Type B pancreatic cell (in vitro differentiated cells): ENCODE measurements at places on chromosomes 12 and 14.

DNA sequence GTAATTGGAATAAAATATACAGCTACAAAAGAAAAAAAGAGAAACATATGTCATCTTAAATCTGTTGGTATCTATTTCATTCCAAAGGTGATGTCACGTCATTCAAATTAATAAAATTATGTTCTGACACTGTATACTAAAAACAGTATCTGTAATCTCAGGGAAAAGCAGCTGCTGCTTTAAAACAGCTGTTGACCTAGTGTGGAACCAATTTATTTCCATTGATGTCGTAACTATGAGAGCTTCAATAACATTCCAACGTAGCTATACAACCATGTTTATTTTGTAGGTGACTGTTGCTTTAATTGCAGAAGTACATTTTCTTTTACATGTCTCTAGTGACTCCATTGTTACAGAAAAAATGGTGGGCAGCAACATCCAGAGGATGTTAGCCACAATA lies 571.7 kb downstream of the RPS29 start:
- no peak for DNase-seq

- no peak for DNase-seq
Observed at GRCh38 chr12:25585021-25585523, 32.0 kb upstream of the LMNTD1 start.

- no peak for DNase-seq
Observed at GRCh38 chr12:11622876-11623281, 26.6 kb upstream of the ETV6 start.

DNA sequence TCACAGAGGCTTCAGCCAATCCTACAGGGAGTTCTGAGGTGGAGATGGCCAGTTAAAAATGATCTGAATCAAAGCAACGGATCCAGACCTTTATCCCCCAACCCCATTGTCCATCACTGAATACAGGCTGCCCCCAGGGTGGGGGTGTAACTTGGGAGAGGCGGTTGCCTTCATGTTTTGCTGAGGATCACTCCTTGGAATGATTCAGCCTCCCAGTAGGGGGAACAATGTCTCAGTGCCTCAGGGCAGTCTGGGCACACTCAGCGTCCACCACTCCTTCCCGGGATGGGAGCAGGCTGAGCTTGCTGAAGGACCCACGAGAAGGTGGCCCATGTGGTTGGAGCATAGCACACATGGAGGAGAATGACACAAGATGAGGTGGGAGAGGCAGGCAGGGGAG lies 60.2 kb downstream of the RFX4 start:
- no peak for DNase-seq

GRCh38 chr12:49972129-49972528 lies 618 bp upstream of the AQP6 start:
- no peak for DNase-seq

DNA sequence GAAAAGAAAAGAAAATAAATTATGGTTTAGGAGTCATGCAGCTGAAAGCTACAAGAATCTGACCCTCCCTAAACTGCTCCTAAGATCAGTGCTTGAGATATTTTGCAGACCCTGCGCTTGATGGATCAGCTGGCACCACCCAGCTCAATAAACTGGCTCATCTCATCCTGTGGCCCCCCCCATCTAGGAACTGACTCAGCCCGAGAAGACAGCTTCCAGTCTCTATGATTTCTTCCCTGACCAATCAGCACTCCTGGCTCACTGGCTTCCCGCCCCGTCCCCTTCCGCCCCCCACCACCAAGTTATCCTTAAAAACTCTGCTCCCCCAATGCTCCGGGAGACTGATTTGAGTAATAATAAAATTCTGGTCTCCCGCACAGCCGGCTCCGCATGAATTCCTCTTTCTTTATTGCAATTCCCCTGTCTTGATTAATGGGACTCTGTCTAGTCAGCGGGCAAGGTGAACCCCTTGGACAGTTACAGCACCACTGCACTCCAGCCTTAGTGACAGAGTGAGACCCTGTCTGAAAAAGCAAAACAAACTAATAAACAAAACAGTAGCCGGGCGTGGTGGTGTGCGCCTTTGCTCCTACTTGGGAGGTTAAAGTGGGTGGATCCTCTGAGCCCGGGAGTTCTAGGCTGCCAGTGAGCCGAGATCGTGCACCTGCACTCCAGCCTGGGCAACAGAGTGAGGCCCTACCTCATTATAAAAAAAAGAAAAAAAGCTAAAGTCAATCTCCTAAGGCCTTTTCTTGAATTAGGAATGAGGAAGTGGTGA lies 24.5 kb upstream of the SPTLC2 start:
- no peak for DNase-seq

- DNase-seq: no peak
Observed at GRCh38 chr12:2337031-2338010, 284.5 kb downstream of the CACNA1C start.

- no peak for DNase-seq
Observed at GRCh38 chr14:71271166-71271945, 364.1 kb downstream of the PCNX1 start.

DNA sequence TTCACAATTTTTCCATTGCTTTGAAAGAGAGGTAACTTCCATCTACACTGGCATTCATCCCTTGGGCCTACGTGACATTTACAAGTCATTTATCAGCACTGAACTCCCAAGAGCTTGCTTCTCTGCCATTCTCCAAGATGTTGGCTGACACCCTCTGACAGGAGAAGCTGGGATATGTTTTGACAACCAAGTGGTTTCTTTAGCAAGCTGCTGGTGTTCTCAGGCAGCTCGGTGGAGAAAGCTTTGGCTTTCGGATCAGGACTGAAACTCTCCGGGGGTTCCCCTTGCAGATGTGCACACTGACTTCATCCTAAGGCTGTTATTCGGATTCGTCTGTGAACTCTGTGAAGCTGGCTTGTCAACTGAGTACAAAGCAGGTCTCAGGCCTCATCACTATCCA lies 15.7 kb downstream of the KCNA5 start:
- no peak for DNase-seq

DNA sequence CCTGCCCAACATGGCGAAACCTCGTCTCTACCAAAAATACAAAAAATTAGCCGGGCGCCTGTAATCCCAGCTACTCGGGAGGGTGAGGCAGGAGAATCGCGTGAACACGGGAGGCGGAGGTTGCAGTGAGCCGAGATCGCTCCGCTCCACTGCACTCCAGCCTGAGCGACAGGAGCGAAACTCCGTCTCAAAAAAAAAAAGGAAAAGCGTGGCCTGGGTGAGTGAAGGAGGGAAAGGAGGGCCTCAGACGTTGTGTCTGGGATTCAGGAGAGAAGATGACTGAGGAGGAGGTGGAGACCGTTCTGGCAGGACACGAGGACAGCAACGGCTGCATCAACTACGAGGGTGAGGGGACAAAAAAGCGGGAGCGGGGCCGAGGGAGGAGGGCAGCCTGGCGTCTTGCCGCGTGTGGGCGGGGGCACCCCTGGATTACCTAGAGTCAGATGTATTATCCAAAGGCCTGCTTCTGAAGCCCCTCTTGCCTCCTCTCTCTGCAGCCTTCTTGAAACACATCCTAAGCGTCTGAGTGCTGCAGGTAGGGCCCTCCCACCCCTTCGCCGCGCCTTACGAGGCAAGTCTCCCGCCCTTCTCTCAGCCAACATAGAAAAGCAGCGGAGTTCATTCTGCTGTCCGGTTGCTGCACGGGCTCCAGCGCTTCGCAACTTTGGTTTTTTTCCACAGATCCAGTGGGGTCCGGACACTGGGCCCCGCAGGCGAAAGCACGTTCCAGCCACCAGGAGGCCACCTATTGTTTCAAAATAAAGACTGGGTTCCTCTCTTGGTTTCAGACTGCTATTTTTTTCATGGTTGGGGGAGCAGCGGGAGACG lies 744 bp upstream of the MYL6 start:
- DNase-seq: peak; percentile 80

- no peak for DNase-seq
Observed at GRCh38 chr12:88952562-88952942, 372.3 kb upstream of the KITLG start.

DNA sequence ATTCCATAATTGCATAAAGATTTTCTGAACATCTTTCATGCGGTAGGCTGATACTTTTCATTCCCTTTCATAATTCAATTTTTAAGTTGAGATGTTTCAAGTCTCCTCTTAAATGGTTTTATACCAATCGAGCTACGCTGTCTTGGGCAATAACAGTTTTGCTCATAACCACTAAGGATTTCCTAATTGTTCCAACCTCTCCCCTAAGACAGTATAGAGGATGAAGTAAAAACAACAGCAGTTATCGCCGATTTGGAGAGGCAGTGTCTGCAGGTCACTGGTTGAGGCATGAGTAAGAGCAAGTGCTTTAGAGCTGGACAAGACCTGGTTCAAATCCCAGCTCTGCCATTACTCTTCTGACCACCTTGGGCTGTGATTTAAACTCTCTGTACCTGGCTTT lies 6.9 kb upstream of the MED13L start:
- no peak for DNase-seq

DNA sequence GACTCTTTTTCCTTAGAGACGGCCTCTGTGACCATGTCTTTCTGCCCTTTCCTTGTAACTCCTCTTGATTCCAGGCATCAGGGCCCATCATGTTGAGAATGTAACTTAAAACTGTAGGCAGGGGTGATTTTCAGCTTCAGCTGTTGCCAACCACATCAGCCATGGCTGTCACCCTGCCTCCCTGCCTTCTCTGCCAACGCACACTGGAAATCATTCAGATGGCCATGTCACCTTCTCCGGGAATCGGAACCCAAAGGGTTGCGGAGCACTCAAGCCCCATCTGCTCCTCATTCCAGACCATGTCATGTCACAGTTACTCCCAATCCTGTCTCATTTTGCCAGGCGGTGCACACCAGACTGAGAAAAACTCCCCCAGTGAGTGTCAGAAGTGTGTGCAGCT lies 72.1 kb downstream of the EMP1 start:
- DNase-seq: no peak
